ENCODE measurements at places on chromosomes 6 and 20.

- peak; percentile 54 for DNase-seq
Measured at GRCh38 chr20:32966881-32967781, 37.1 kb downstream of the SUN5 start.

GRCh38 chr20:62322492-62323041 is 19.8 kb downstream of the ADRM1 start:
- no peak for DNase-seq

DNA sequence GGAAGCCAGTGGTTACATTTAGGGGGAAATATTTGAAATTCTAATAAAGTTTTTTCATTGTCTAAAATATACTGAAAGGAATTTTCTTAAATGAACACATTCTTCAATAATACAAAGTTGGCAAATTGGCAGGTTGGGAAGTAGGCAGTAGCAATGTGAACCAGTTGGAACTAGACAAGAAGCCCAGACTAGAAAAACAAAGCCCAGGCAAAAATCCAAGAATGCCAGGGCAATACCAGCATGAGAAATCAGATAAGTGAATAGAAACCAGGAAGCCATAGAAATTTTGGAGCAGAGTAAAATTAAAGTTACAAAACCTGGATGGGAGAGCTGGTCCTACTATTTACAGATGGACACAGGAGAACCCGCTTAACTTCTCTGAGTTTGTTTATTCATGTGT is 52.2 kb downstream of the TPBG start:
- DNase-seq, result no peak

- DNase-seq, result no peak
Measured at GRCh38 chr20:14997791-14998190, 660.4 kb upstream of the FLRT3 start.

Data from activated T-cell treated with anti-CD3 and anti-CD28 coated beads, Interleukin-2, amount 50 U/mL, for 1 hour (primary cell).